ENCODE measurements at places on chromosomes 3 and 15.

- DNase-seq = no peak
Measured at GRCh38 chr3:56303487-56303886, 164.8 kb downstream of the ERC2 start.

- DNase-seq = no peak
Measured at GRCh38 chr3:160686955-160687535, 10.1 kb downstream of the ARL14 start.

GRCh38 chr3:195366200-195366925, 76.5 kb downstream of the ACAP2 start:
- no peak for DNase-seq

GRCh38 chr3:117955196-117955595, 1079.5 kb downstream of the IGSF11 start:
- no peak for DNase-seq

- no peak for DNase-seq
Measured at GRCh38 chr15:52217186-52217585, 26.0 kb upstream of the GNB5 start.

GRCh38 chr3:29345516-29346300, 64.8 kb downstream of the RBMS3 start:
- no peak for DNase-seq

- DNase-seq = no peak
Measured at GRCh38 chr3:132981719-132982118, 56.5 kb upstream of the TMEM108 start.

DNA sequence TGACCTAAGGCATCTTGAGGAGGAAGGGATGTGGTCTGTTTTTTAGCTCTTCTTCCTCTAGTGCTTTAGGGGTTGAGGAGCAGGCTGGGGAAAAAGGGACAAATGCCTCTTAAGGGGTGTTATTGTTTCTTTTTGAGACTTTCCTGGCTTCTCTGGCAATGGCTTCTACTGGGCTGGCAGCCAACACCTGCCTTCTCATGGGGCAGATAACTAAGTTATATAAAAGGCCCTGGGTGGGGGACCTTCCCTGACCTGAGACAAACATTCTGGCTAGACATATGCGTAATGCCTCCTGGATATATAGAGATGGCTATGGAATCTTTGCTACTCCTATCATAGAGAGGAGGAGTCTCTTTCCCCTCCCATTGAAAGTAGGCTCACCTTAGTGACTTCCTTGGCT, 179.2 kb upstream of the PROK2 start:
- DNase-seq = no peak

DNA sequence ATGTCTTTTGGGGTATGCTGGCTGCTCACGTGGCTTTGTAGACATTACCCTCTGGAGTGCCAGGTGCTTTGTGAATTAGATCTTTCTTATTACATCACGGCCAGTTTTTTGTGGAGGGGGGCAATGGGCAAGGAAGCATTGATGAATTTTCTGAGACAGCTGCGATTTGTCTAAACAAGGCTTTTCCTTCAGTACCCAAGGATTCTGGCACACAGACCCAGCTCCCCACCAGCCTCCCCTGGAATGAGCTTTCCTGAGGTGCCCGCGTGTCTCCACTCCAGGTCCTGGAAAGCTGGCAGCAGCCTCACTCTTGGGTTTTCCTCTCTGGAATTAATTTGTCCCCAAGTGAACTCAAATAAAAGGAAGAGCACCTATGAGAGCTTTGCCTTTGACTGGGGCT, 157.6 kb upstream of the CTDSPL start:
- no peak for DNase-seq

DNA sequence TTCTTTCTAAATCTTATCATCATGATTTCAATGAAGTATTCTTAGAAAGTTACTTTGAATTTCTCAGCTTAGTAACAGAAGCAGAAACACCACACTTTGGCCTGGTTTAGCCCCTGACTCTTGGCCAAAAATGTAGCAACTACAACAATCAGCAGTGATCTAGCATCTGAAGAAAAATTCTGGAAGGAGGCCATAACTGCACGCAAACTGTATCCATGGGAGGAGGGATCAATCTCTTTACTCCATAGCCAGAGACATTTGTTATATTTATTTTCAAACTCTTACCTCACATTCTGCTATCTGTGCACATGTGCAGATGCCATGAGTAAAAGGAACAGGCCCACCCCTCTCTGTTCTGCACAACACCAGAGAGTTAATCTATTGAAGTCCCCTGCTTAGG, 251.0 kb upstream of the P2RY1 start:
- DNase-seq = no peak

DNA sequence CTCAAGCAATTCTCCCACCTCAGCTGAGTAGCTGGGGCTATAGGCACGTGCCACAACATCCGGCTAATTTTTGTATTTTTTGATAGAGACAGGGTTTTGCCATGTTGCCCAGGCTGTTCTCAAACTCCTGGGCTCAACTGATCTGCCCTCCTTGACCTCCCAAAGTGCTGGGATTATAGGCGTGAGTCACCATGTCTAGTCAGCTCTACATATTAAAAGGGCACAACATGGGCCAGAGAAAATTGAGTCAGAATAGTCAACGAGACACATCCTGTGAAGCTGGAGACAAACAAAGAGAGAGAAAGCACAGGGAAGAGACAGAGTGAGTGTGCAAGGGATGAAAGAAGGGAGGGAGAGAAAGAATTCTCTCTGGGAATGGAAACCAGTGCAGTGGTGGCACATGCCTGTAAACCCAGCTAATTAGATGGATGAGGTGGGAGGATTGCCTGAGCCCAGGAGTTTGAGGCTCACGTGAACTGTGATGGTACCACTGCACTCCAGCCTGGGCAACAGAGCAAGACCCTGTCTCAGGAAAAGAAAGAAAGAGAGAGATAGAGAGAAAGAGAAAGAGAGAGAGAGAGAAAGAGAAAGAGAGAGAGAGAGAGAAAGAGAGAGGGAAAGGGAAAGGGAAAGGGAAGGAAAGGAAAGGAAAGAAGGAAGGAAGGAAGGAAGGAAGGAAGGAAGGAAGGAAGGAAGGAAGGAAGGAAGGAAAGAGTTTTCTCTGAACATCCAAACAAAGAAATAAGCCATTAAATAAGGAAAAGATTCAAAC, 107.2 kb upstream of the SLC25A36 start:
- DNase-seq = no peak

GRCh38 chr15:40232625-40233070, 6.2 kb upstream of the PAK6 start:
- DNase-seq = no peak

GRCh38 chr15:69731081-69731330, 278.4 kb downstream of the RPLP1 start:
- no peak for DNase-seq

- DNase-seq = no peak
Measured at GRCh38 chr15:39623529-39623931, 42.7 kb downstream of the THBS1 start.

GRCh38 chr15:66008940-66009562, 139.8 kb downstream of the RAB11A start:
- no peak for DNase-seq

GRCh38 chr3:50157827-50158529, 2.9 kb downstream of the SEMA3F start:
- no peak for DNase-seq

- DNase-seq = no peak
Measured at GRCh38 chr3:51568996-51569395, 30.5 kb downstream of the RAD54L2 start.

- no peak for DNase-seq
Measured at GRCh38 chr3:33395900-33396299, 44.3 kb downstream of the UBP1 start.

- DNase-seq = no peak
Measured at GRCh38 chr15:71691458-71692417, 118.6 kb upstream of the NR2E3 start.

- DNase-seq = no peak
Measured at GRCh38 chr3:78347176-78347575, 1307.3 kb downstream of the ROBO2 start.

GRCh38 chr15:29045717-29046116, 159.9 kb downstream of the APBA2 start:
- no peak for DNase-seq

DNA sequence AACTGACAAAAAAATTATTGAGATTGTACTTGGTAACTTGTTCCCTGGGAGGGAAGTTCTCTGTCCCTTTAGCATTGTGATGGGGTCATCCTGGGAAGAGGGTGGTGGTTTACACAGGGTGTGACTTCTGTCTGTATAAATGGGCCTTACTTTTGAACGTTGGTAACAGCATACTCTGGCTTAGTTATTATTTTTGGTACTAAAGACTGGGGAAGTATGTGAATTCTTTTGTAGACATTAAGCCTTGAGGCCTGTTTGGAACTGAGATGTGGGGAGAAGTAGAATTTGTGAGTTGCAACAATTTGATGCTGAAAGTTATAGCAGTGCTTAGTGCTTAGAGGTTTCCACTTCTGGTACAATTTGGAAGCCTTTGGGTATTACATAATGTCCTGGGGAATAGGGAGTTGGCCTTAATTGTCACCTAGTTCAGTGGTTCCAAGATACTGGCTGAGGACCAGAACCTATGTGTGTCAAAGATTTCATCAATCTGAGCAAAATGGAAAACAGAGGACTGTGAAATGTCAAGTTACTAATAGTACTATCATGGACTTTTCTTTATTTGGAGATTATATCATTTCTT, 15.9 kb downstream of the TLNRD1 start:
- DNase-seq = no peak

GRCh38 chr3:119944091-119944490, 150.2 kb downstream of the GSK3B start:
- no peak for DNase-seq

GRCh38 chr3:53862241-53862640, 15.9 kb downstream of the IL17RB start:
- no peak for DNase-seq

DNA sequence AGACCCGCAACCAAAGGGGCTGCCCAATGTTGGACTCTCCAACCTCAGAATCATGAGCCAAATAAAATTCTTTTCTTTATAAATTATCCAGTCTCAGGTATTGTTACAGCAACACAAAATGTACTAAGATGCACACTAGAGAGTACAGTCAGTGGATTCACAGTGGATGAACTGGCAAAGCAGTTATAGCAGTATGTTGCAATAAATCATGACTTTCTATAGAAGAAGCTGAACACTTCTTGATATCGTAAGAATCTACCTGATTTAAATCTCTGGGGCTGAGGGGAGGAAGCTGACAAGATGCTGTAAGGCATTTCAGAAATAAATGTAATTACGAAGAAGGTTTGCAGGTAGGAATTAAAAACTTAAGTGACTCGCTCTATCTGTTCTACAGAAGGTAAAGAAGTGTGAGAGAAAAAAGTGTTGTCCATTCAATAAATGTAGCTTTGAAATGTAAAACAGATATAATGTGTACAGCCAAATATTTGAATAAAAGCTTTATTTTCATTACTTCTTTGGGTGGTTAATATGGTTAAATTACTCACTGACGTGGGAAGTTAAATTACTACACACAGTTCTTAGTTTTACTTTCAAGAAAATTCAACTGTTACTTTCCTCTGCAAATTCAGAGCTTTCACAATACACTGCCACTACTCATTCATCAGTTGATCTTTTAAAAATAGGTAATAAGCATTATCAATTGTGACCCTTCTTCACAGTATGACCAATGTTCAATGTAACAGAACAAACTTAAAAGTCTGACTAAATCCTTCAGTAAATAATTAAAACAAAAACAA, 439.1 kb downstream of the SHQ1 start:
- no peak for DNase-seq

DNA sequence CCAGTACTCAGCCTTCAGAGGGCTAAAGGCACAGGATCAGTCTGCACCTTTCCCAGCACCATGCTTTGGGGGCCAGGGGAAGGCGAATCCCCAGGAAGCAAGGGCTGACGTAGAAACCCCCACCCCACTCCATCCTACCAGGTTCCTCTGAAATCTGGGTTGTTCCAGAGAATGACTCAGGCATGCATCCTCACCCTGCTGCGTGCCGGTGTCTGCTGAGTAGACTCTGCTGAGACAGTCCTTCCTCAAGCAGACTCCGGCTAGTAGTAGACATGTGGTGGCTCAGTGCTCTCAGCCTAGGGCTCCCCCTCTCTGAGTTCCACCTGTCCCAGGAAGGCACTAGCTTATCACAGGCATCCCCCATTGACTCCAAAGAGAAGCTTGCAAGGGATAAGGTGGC, 9.0 kb downstream of the TMEM43 start:
- no peak for DNase-seq

DNA sequence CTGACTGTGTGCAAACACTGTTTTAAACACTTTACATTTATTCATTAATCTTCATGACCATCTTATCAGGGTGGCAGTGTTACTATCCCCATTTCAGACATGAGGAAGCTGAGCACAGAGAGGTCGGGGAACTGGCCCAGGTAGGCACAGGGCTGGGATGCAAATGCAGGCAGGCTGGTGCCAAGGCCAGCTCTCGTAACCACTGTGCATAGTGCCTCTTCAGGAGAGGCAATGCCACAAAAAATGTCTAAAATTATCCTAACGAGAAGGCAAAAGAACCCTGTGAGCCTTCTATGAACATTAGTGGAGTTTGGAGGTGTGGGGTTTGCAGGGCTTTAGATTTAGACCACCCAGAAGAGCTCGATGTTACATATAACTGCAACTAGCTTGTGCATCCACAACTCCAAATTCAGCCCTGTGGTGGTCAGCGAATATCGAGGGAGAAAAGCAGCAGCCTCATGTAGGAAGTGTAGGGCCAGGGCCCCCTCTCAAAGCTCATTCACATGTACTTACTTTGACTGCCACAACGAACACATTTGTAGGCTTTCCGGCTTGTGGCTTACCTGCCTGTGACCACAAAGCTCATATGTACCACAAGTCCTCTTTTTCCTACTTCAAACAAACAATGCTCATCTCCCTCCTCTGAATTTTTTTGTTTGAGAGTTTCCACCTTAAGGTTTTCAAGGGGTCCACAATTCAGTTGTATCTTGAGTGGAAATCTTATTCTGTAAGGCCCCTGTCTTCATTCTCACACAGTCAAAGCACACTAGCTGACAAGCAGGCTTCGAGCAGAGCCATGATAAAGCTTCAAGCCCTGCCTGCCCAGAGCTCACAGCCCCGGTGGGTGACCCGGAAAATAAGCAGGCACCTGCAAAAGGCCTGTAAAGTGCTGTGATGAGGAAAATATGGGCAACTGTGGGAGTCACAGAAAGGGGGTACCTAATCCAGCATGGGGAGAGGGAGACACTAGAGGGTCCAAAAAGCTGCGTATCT, 722.9 kb upstream of the CFAP20DC start:
- DNase-seq = no peak

DNA sequence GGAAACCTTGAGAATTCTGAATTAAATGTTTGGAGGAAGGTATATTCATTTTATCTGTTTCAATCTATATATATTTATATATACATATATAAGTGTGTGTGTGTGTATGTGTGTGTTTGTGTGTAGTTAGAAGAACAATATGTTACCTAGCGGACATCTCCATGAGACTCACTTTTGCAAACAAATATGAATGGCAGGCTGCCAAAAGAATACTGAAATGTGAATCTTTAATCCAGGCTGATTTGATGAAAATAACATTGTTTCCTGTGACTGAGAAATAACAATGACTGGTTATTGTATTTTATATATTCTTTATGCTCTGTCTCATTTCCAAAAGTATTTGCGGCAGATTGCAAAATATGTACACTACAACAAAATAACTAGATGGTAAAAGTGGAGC, 255.5 kb upstream of the TGFBR2 start:
- no peak for DNase-seq

GRCh38 chr15:64915518-64916227, 4.0 kb downstream of the ANKDD1A start:
- no peak for DNase-seq

GRCh38 chr3:116367761-116368395, 77.4 kb downstream of the LSAMP start:
- DNase-seq = no peak

- no peak for DNase-seq
Measured at GRCh38 chr3:111853068-111853467, 6.0 kb upstream of the PHLDB2 start.
